ENCODE measurements at places on chromosomes 3 and 15.

- no peak for DNase-seq
Measured at GRCh38 chr3:189652042-189652441, 20.9 kb downstream of the TP63 start.

DNA sequence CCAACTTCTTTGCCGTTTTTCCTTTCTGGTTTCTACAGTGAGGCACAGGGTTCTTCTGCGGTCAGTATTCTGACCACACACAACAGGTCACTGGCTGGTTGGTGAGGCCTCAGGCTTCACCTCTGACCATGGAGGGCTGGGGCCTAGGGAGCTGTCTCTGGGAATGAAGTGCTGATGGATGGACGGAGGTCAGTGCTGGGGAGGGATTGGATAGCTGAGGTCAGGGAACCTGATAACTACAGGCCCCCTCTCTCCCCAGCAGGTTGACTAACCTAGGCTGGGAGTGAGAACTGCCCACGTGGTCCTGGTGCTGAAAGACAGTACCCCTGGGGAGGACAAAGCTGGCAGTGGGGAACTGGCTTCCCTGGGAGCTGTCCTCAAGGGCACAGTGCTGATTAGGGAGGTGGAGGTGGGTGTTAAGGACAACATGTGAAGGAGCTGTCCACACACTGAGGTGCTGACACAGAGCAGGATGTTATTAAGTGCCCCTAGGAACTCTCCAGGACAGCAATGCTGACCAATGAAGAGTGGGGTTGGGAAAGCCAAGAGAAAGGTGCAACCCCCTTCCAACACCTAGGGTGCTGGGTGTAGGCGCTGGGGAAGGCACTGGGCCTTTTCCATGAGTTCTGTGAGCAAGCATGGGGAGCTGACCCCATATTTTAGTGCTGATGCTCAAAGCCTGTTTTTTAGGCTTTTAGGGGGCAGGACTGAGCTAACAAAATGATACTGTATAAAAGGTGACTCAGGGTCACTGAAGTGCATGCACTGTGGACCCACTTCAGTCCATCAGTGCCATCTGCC is 45.2 kb downstream of the ATP2B2 start:
- no peak for DNase-seq

GRCh38 chr15:77143616-77144015 is 72.7 kb upstream of the TSPAN3 start:
- DNase-seq = no peak

DNA sequence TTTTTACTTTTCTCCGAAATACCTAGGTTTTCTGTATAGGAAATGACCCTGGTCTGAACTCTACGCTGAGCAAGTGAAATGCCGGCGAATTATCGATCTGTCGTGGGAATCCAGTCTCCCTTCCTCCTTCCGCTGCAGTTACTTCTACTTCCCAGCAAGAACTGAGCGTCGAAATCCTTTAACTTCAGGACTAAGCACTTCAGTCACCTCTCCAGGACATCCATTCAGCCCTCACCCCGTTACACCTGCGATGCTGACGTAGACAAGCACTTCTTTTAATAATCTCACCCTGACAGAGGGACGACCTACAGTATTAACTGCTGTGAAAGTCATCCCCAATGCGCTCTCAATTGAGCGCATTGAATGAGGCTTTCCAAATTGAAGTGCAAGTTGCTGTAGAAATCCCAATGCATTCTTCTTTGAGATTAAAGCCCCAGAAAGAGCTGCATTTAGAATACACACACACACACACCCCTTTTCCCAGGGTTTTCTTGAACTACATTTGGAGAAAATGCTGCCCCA is 1.3 kb downstream of the TOP2B start:
- DNase-seq = no peak

- DNase-seq = no peak
Measured at GRCh38 chr15:65836665-65837064, 32.6 kb upstream of the RAB11A start.

DNA sequence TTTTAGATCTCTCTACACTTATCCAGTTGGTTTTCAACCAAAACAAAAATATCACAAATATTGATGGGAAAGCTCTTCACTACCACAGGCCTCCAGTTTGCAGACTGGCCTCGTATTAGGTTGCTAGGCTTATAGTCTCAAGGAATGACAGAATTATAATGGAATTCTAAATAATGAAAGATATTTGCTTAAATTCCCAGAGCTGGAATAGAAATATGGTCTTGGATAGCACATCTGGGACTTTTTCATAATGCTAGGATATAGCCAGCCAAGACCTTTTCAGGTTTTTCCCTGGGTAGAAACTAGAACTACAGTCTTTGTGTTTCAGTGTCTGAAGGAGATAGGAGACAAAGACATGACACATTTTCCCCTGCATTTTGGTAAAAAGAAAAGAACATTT is 121.9 kb upstream of the STAC start:
- no peak for DNase-seq

DNA sequence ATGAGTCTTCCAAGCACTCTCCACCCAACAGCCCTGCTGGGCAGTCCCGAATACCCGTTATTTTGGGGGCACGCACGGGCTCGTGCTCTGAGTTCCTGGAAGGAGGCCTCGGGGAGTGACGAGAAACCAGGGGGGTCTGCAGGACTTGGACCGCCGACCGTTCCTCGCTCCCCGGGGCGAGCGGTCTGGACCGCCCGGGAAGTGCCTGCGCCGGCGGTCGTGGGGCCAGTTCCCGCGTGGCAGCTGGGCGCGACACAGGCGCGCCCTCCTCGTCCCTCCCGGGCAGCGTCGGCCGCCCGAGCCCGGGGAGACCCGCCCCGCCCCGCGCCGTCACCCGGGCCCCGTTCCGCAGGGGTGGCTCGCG is 387 bp downstream of the GNB4 start:
- no peak for DNase-seq

- DNase-seq = no peak
Measured at GRCh38 chr15:90893175-90894090, 9.1 kb downstream of the FES start.

All from activated naive CD4-positive, alpha-beta T cell (primary cell).